ENCODE measurements at places on chromosomes 12 and 14.

DNA sequence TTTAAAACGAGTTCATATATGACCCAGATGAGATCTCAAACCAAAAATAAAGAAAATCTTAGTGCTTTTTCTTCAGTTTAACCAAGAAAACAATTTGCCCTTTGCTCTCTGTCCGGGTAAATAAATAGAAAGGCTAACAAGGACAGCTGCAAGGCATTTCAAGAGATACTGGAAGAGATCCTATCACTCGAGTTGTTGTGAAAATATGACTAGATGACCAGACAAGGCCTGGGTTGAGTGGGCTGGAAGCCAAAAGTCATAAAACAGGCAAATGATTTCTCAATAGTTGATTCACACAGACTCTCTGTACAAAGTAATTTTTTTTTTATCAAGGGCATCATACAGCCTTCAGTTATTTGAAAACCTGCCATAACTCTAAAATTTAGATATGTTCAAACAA lies 55.9 kb upstream of the AVPR1A start:
- no peak for DNase-seq

DNA sequence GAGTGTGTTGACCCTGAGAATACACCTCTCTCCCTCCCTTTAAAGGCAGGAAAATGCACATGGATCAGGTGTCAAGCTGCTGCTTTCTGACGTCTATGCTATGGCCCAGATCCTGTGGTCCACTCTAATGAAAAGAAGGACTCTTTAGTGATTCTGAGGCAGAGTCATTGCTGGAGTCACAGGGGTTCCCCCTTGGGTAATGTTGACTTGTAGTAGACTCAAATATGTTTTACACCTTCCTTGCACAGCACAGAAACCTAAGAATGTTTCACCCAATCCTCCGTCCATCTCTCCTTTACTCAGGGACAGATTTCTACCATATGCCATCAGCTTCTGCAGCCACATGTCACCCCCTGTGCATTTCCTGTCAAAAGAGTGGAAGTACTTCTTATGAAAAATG lies 525.4 kb downstream of the TMEM121 start:
- no peak for DNase-seq

- peak; percentile 27 for DNase-seq
Observed at GRCh38 chr12:48542300-48542928, 17.0 kb downstream of the OR8S1 start.

DNA sequence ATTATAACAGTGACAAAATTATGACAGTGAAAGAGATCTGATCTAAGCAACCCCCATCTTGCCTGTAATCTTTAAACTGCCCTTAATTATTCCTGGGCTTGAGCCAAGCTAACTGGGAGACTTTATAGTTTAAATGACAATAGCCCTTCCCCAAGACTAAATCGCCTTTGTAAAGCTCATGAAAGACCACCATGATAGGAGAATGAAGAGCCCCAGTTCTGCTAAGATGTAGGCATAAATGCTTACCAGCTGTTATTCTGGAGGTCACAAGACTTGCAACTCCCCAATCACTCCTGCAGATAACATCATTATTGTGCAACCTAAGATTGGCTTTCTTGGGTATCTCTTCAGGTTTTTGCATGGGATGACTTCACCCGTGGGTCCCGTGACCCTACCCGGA lies 599.7 kb downstream of the KCNH5 start:
- no peak for DNase-seq

- DNase-seq = no peak
Observed at GRCh38 chr12:30692470-30692869, 3.2 kb downstream of the IPO8 start.

GRCh38 chr12:25017336-25017735 lies 68.4 kb upstream of the BCAT1 start:
- DNase-seq = no peak

- DNase-seq = no peak
Observed at GRCh38 chr12:124238886-124239285, 56.0 kb upstream of the RFLNA start.

GRCh38 chr12:39619316-39619659 lies 315 bp downstream of the ABCD2 start:
- DNase-seq = no peak

GRCh38 chr14:72606879-72607278 lies 287.0 kb downstream of the DPF3 start:
- no peak for DNase-seq

DNA sequence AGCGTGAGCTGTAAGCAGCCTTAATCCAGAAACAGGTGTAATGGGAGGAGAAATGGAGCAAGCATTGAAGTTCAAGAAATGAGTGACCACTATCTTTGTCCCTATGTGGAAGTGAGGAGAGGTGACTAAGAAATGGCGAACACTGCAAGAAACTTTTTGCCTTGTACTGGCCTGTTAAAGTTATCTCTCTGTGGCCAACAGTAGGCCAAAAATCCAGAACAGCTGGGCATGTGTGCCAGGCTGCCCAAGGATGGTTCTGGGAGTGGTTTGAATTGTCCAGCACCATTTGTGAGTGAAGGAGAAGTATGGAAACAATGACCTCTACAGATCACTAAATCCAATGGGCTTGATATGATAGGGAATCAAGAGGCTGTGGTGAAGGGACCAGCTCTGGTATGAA lies 83.3 kb upstream of the FRMD6 start:
- no peak for DNase-seq

DNA sequence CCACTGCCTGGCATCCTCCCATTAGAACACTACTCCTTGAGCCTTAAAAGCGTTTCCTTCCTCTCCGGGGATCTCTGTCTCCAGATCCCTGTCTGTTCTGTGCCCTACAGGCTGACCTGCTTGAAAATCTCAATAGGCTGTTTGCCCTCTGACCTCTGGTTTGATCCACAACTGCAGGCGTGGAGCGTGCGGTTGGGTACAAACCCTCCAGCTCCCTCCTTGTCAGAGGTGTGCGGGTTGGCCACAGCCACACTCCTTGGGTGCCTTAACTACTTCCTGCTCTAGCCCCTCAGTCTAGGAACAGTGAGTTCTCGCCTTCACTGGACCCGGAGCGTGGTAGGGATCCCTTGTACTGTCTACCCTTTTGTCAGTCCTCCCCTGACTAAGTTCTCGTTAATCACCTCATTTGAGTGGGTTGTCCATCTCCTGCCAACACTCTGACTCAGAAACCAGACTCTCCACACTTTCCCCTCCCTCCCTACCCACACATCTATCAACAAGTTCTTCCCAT lies 33.1 kb downstream of the CMKLR1 start:
- no peak for DNase-seq

- no peak for DNase-seq
Observed at GRCh38 chr14:52077256-52077979, 8.6 kb upstream of the NID2 start.

- no peak for DNase-seq
Observed at GRCh38 chr14:88477513-88478250, 77.1 kb downstream of the PTPN21 start.

DNA sequence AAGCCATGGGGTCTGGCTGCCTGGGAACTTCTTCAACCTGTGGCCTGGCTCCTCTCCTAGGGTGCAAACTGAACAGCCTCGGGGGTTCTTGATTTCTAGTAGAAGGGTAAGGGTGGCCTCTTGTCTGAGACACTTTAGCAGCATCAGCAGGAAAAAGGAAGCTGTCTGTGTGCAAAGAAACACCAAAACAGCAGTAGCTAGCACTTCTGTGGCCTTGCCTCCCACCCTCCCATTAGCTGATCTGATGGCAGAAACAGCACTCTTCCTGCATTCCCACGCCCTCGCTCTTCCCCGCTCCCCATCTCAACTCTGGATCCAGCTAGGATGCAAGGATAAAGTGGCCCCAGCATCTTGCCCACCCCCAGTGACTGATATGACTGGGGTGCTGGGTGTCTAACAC lies 20.7 kb downstream of the SLC7A8 start:
- DNase-seq = no peak

- no peak for DNase-seq
Observed at GRCh38 chr14:34093883-34094282, 143.0 kb upstream of the EGLN3 start.

GRCh38 chr12:67318786-67319185 lies 49.6 kb downstream of the CAND1 start:
- DNase-seq = no peak

- no peak for DNase-seq
Observed at GRCh38 chr14:49106741-49107667, 479.2 kb downstream of the RPS29 start.

GRCh38 chr12:57793920-57794319 lies 11.3 kb downstream of the TSFM start:
- DNase-seq = peak; percentile 16

- no peak for DNase-seq
Observed at GRCh38 chr12:132061641-132062430, 82.3 kb downstream of the DDX51 start.

GRCh38 chr12:243381-243780 lies 19.3 kb downstream of the SLC6A13 start:
- DNase-seq = no peak

DNA sequence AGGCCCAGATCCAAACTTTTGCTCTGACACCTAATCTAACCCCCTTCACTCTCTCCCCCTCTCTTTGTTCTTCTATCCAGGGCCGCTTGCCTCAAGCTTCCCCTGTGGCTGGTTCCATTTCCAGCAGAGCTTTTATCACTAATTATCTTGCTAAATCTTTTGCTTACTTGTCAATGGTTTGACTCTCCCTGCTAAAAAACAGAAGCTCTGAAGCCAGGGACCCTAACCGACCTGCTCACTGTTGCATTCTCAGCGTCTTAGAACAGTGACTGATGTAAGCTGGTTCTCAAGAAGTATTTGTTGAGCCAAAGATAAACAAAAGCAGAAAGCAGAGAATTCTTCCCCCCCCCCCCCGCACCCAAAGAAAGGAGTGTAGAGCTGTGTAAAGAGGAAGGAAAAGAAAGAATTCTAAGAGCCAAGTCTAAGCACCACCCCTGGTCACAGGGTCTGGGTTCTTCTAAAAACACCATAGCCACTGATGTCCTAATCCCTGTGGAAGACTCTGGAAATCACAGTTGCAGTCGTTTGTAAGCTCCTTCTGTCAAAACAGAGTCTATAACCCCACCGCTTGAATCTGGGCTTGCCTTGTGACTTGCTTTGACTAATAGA lies 385.8 kb downstream of the MED13L start:
- no peak for DNase-seq

DNA sequence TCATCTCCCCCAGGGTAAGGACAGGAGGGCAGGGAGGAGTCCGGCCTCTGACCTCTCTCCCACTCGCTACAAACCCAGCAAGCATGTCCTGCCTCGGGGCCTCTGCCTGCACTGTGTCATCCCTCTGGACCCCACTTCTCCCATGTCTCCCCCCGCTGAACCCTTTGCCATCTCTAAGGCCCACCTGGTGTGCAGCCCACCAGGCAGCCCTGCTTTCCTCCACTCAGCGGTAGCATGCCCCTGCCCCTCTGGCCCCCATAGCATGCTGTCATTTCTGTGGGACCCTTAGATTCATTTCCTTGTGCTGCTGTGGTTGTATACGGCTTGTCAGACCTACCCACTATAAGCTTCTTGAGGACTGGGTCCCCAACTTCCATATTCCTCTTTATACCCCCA lies 17.7 kb downstream of the PAPLN start:
- DNase-seq = no peak

- DNase-seq = no peak
Observed at GRCh38 chr12:56338308-56339157, at the start of gene IL23A. IL23A (plus strand) TSS chr12:56338884; CDS start chr12:56339045, 161 bp downstream.

DNA sequence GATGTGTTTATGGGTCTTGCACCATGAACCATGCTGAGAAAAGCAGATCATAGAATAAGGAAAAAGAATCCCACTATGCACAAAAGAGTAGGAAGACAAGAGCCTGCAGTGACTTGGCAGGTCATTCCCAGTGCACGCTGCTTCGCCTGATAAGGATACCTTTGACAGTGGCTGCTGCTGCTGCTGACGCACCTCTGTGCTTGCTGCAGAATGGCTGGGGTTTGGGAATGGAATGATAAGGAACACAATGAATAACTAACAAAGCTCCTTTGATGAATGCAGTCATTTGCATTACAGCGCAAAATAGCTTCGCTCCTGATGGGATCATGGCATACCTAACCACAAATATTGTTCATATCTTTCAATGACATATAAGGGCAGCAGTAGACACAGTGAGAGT lies 278.7 kb downstream of the PDZRN4 start:
- DNase-seq = no peak

DNA sequence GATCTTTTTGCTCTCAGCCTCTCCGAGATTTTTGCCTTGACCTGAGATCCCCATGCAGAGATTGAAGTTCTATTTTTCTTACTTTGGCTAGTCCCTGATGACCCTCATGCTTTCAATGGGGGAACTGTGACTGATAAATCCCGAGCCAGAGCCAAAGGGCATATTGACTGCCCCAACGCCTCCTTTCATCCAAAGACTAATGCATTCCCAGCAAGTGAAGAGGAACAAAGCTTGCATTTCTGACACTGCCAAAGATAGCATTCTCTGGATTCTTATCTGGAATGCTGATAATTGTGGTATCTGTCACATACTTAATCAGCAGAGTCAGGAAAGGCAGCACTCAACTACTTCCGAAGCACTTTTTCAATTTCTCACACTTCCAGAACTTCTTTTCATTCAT lies 152.3 kb upstream of the EGLN3 start:
- no peak for DNase-seq

DNA sequence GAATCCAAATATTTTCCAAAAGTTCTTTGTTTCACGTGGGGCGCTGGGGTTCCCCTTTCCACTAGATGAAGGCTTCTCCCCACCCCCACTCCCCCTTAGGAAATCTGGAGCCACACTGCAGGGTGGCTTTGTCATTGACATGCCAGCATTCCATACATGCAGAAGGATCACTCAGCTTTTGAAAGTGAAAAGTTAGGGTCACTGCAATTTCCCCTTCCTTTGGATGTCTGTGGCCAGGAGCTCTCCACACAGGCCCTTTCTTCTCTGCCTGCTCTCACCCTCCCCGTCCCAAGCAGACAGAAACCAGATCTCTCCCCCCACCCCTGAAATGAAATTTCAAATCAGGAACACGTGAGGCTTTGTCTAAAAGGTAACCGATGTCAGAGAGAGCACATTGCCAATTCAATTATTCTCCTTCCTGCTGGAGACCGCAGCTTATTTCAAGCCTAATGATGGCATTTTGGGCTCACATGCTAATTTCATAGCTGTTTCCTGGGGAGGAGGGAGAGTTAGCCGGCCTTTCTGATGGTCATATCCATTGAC lies 153.9 kb upstream of the RFLNA start:
- DNase-seq = no peak

DNA sequence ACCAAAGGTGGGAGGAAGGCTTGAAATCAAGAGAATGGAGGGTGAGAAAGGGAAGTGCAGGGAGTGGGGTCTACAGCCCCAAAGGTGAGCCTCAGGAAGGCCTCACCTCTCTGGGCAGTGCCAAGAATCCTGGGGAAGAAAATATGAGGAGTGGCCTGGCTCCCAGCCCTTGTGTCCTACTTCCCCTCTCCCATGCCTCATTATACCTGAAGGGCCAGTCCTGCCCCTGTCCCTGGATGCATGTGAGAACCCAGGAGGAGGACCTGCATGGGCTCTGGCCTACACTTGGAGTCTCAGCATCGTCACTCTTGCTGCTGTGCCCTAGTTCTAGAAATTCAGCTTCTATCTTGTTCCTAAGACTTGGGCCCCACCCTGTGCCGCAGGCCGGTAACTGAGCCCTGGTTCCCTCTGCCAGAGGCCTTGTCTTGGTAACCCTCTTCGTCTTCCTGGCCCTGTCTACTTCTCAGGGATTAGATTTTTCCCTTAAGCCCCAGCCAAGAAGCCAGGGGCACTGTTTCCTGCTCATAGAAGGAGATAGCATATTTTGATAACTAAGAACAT lies 10.9 kb upstream of the MYH7 start:
- no peak for DNase-seq
